ENCODE measurements at places on chromosomes 7 and 10. TPM values are rescaled to one million over a fixed set of nuclear protein-coding genes. Genes with fewer than 3 reads are reported as not detected.

DNA sequence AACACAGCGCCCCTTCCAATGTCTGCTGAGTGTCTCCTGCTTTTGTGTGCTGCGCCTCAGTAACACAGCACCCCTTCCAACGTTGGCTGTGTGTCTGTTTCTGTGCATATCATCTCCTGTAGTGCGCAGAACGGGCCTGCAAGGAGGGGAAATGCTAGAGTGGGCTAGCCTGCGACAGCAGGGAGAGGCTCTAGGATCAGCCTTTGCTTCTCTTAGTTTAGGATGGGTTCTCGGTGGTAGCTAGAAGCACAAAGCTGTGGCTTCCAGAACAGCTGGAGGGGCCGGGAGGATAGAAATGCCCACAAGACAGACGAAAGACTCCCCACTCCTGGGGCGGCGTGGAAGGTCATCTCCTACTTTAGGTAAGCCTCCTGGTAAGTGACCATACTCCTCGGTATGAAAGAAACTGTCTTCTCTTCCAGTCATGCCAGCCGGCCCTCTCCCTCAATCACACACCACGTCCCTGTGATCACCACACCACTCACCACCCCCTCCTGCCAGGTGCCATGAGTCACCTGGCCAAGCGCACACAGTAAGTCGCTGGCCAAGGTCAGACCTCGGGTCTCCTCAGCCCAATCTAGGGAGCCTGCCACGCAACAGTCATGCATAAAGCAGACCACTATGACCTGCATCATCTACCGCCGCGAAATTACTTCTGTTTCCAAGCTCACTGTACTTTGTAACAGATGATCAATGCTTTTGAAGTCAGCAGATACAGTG lies 4.8 kb downstream of the PITRM1 start:
- no peak for DNase-seq

DNA sequence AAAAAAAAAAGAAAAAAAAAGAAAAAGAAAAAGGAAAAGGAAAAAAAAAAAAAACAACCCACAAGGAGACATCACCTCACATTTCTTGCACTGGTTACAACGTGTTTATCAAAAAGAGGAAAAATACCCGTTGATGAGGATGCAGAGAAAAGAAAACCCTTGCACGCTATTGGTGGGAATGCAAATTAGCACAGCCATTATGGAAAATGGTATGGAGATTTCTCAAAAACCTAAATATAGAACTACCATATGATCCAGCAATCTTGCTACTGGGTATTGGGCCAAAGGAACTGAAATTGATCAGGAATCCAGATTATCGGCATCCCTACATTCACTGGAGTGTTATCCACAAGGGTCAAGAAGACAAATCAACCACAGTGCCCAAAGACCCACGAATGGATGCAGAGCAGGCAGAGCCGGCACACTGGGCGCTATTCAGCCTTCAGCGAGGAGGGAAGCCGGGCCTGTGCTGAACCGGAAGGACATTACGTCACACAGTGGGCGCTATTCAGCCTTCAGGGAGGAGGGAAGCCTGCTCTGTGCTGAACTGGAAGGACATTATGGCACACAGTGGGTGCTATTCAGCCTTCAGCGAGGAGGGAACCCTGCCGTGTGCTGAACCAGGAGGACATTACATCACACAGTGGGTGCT lies 258.7 kb downstream of the ZMYND11 start:
- no peak for DNase-seq

The PTPRN2 gene
- total RNA-seq = 3.5 TPM

The APBB1IP gene
- total RNA-seq = not detected

Data from NCI-H460 (cell line).